GM12892 (cell line): ENCODE measurements at places on chromosomes 6 and 20.

DNA sequence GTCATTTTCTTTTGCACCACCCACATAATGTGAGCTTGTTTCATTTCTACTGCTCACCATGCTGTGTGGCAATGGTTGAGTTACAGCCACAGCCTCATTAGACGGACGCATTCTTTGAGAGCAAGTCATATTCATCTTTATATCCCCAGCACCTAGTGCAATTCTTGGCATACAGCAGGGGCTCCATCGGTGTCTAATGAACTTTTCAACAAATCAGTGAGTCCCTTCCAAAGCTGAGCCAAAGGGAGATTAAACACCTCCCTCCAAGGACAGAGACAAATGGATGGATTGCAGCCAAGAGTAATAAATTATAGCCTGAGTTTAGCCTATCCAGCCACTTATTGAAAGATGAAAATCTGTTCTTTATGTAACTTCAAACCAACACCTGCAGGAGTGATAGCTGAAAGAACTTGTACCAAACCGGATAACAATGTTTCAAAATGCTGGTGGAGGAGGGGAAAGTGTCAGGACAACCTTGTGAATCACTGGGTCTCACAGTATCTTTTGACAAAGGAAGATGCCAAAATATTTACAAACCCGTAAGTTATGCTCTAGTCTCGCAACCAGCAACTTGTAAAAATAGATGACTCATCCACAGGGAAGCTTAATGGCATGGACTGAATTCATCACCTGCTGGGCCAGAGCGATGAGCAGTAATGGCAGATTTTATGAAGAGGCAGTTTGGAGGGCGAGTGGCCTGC, 139.0 kb downstream of the PXDC1 start:
- DNase-seq = no peak

GRCh38 chr6:38307740-38308139, 332.0 kb downstream of the BTBD9 start:
- no peak for DNase-seq

GRCh38 chr6:44733126-44733525, 345.6 kb downstream of the CDC5L start:
- DNase-seq = no peak

DNA sequence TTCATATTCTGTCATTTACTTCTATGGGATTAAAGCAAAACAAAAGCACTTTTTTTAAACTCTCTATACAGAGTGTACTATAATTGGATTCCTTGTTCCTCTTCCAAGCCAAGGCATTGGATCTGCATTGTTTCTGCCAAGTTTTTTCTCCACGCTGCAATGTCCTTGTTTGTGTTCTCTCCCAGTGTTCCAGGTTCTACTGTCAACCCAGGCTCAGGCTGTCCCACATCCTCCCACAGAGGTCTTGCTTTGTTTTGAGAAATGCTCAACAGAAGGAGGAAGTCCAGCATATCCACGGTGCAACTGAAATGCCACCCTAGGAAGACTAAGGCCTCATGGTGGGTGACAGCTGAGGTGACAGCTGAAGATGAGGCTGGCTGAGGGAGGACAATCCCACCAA, 287.1 kb upstream of the PRDM1 start:
- DNase-seq = no peak

DNA sequence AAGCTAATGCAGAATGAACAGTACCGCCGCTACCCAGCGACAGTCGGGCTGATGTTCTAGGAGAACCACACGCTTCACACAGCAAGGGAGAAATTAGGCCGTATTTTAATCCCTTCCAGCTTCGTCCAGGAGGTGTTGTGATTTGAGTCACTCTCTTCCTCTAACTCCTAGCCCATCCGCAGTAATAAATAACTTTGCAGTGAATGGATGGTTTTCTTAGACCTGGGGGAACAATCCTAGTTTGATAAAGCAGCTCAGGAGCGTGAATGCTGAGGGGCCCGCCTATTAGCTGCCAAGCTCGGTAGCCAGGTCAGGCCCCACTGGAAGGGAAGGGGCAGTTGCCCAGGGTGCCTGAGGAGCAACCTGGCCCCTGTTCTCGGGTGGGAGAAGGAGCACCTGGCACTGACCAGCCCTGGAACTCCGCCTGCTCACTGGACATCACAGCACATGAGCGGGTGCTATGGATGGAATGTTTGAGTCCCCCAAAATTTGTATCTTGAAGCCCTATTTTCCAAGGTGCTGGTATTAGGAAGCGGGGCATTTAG, 146.0 kb upstream of the AFDN start:
- no peak for DNase-seq

DNA sequence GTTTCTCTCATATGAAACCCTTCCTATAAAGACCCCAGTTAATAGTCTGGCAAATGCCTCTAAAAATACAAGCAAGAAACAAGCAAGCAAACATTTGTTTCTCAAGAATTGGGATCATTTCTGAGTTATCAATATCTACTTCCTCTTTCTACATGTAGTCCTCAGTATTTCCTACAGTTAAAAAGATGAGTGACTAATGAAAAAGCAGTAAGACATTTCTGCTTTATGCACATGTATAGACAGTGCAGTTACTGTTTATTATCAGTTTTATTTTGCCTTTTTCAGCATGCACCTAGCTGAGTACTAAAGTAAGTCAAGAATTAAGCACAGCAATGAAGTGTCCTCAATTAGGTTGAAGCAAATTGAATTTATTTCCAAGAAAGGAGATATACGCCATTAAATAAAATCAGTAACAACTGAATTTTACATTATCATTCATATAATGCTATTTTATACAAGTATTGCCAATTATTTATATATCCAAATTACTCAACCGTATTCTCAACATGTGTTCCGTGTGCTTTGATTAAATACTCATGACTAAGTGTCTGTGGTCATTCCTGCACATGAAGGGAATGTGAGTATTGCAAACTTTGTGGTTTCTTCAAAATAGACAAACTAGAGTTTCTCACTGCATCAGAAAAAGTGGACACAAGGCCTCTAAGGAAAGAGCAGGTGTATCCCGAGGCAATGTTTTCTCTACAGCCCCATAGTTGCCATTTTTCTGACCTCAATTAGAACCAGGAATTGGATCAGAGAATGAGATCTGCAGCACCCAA, 159.3 kb upstream of the MARCKS start:
- no peak for DNase-seq

DNA sequence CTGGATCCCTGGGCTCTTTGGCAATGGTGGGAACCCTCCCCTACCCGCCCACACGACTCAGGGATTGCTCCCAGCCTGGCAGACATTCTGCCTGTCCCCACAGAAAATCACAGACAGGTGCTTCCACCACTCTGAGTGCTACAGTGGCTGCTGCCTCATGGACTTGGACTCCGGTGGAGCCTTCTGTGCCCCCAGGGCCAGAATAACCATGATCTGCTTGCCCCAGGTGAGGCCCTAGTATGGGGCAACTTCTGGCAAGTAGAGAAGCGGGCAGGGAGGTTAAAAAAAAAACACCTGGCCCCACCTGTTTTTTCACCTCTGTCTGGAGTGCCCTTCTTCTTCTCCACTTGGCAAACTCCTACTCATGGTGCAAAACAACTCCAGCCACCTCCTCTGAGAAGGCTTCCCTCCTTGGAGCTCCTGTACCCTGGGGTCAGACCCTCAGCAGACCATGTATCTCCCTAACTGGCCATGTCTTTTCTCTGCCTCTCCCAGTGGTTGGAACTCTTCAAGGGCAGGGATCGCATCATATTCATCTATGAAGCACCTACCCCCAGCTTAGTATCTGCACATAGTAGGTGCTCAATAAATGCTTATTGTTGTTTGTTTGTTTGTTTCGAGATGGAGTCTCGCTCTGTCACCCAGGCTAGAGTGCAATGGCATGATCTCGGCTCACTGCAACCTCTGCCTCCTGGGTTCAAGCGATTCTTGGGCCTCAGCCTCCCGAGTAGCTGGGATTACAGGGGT, 1.1 kb downstream of the CLPSL2 start:
- DNase-seq = no peak

- no peak for DNase-seq
Measured at GRCh38 chr20:32010666-32011065, 428 bp downstream of the CCM2L start.

DNA sequence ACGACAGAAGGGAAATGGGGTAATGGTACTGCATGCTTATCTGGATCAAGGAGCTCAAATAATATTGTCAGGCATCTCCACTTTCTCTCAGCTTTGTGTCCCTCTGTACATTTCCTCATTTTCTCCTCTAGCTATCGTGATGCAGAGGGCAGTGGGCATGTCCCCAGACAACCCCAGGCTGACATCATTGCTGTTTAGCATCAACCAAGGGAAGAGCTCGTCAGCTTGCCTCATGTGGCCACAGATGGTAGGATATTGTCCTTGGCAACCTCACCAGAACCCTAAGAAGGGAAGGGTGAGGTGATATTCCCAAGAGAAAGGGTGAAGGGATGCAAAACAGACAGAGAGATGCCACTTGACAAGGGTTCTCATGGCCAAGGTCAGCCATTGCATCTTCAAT, 58.3 kb downstream of the MAFB start:
- no peak for DNase-seq

- no peak for DNase-seq
Measured at GRCh38 chr6:79510707-79511106, 26.5 kb downstream of the LCA5 start.
